ENCODE measurements at places on chromosomes 2 and 18.

- DNase-seq, result no peak
Observed at GRCh38 chr2:71878626-71879508, 268.8 kb downstream of the CYP26B1 start.

DNA sequence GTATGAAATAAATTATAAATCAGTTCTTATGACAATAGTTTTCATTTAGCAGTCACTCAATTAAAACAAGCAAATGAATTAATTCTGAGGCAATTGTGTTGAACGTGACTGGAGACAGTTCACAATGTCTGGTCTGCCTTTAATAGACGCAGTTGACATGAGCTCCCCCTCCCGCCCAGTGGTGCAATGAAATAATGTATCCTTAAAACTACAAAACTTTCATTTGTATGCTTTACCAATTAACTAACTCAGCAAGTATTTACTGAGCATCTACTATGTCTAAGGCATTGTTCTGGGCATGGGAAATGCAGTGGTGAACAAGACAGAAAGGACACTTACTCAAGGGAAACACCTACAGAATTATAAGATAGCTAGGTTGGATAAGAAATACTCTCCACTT is 3.5 kb upstream of the DSC2 start:
- no peak for DNase-seq

DNA sequence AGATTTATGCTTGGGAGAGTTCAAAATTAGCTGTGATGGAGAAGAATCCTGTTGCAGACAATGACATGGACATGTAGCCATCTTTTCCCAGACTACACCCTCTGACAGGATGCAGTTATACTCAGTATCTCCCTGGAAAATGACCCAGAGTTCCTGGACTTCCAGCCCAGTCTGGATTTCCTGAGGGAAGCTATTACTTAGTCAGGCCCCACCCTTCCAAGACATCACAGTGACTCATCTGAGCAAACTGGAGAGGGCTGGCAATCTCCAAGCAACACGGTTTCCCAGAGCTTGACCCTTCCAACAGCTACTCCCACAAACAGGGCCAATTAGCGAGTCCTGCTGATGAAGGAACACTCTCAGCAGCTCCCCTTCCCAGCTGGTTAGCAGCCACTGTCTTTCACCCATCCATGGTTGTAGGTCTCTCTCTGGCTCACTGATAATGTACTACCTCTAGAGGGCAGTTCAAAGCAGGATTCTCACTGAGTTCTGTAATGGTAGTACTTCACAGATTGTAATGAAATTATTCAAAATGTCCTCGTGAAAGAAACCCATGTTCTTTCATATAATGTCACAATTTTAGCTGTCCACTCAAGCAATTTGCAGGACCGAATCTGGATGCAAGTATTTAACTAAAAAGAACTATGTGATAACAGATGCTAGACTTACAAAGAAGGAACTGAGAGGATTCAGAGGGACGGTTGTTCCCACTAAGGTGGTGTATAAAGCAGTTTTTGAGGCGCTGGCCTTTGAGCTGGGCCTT is 110.2 kb downstream of the MDH1 start:
- DNase-seq, result peak; percentile 91

- no peak for DNase-seq
Observed at GRCh38 chr2:153873052-153874048, 1.6 kb downstream of the GALNT13 start.

DNA sequence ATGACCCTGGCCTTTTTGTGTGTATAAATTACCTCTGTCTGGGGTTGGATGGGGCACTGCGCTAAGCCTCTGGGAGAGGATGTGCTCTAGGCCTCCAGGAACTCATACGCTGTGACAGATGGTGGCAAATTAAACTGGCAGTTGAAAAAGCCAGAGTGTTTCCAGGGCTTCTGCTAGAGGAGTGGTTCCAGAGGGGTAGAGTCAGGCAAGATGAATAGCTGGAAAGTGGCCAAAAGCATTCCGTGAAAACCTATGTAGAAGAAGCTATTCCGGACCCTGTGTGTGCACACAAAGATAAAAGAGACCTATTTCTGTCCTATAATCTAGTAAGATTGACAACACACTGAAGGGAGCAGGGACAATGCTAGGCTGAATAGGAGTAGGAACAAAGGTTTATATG is 84.8 kb downstream of the ACTR3 start:
- no peak for DNase-seq

- no peak for DNase-seq
Observed at GRCh38 chr18:53780666-53781065, 443.8 kb downstream of the MBD2 start.

DNA sequence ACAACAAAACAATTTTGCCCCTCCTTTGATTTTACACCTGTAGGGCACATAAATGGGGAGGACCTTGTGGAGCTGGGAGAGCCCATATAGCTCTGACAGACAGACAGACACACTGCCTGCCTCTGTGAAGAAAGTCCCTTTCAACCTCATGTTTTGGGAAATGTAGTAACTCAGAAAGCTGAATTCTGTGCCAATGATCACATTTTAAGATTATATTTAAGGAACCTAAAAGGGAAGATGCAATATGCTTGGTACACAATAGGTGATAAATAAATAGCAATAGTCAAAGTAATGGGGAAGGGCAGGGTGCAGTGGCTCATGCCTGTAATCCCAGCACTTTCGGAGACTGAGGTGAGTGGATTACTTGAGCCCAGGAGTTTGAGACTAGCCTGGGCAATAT is 446.4 kb upstream of the ID2 start:
- DNase-seq, result no peak

Measured in fibroblast of skin of right quadriceps (primary cell).